ENCODE measurements at places on chromosomes 3 and 15. TPM values are rescaled to one million over a fixed set of nuclear protein-coding genes. Genes with fewer than 3 reads are reported as not detected.

Gene FOXL2
- total RNA-seq = not detected

DNA sequence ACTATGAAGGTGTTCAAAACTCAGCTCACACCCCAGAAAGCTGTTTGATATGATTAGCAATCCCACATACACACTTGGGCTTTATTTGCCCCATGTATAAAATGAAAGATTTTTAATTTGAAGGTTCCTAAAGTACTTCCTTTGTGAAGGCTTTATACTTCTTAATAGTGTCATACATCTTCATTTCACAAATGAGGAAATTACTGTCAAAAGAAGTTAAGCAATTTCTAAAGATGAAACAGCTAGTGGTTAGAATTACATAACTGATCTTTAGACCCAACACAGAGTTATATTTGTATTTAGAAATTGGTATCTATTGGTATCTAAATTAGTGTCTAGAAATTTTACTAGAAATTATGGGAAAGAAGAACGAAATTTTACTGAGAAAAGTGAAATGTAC is 7.1 kb downstream of the CD200R1 start:
- no peak for DNase-seq
- H3K27ac ChIP-seq = no peak overlapping the region
- H3K4me1 ChIP-seq = no peaks in the 10 kb centered on the region
- peaks cover 6% of the 10 kb centered on the region for H3K27me3 ChIP-seq
- H3K4me3 ChIP-seq = no peak overlapping the region
- H3K36me3 ChIP-seq = no peaks in the 10 kb centered on the region

DNA sequence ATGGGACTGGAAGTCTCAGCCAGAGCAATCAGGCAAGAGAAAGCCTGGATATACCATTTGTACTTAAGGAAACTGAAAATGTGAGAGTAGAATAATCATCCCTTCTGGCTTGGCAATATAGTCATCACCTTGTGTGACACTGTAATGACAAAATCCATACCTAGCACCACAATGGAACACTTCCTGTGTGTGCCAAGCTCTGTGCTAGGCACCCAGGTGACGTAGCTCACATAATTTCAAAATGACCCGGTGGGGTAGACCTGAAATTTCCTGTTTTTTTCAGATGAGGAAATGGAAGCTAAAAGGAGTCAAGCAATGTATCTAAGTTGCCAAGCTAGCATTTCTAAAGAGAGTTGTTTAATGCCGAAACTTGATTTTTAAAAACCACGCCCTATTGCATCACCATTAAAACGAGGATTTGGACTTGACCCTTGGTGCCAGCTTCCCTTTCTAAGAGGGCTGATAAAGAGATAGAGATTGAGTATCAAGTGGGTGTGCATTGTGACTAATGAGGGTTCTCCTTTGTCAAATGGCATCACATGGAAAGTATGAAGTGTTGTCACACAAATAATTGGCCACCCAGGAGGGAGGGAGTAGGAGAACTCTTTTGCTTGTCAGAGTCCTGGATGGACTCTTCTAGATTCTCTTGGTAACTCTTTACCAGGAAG is 141.3 kb upstream of the PDZRN3 start:
- H3K36me3 ChIP-seq = no peaks in the 10 kb centered on the region
- peak overlapping the region; percentile 91 for H3K27ac ChIP-seq
- no peak for DNase-seq
- no peak overlapping the region for H3K4me3 ChIP-seq
- no peaks in the 10 kb centered on the region for H3K27me3 ChIP-seq

DNA sequence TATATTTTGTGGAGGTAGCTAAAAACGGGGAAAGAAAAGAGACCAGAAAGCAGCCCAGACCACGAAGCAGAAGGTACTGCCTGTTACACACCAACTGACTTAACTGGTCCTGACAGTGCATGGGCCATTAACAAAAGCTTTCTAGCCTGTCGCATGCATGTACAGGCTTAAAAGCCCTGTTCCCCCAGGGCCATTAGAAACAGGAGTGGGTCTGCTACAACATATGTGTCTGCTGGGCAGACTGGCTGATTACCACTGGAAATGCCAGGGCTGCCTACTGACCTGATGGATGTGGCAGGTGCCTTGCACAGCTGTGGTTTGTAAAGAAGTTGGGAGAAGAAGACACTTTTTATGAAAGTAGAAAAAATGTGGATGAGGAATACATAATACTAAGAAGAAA is 137.4 kb downstream of the GAP43 start:
- DNase-seq = no peak
- no peaks in the 10 kb centered on the region for H3K27me3 ChIP-seq
- no peaks in the 10 kb centered on the region for H3K36me3 ChIP-seq

DNA sequence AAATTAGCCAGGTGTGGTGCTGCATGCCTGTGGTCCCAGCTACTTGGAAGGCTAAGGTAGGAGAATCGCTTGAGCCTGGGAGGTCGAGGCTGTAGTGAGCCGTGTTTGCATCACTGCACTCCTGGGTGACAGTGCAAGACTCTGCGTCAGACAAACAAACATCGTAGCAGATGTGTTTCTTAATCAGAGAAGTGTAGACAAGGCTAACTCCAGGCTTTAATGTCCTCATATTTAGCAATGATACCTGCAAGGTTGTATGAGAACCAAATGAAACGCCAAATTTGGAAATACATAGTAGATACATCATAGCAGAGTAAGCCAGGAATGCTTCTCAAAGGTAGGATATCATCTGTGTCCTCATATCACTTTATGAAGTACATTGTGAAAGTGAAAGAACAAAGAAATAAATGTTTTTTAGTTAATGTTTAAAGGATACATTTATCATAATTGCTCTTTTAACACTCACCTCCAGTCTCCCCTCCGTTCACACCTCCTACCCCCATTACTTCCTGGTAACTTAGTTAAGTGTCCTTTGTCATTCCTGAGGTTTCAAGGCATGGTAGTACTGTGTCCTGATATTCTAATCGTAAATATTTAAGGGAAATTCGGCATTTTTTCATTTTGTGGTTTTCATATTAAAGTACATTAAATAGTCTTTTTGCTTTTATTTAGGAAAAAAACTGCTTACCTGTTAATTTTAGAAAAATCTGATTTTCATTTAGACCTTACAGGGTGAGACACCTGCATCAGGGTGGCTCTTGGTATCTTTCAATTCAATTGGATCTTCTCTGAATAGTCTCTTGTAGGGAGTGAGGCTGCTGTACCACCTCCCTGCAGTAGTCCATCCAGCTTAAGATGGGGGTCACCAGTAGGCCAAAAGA is 96.1 kb downstream of the OPA1 start:
- no peaks in the 10 kb centered on the region for H3K27me3 ChIP-seq
- no peak overlapping the region for H3K27ac ChIP-seq
- no peak for DNase-seq
- H3K4me1 ChIP-seq = no peaks in the 10 kb centered on the region
- H3K4me3 ChIP-seq = no peak overlapping the region

DNA sequence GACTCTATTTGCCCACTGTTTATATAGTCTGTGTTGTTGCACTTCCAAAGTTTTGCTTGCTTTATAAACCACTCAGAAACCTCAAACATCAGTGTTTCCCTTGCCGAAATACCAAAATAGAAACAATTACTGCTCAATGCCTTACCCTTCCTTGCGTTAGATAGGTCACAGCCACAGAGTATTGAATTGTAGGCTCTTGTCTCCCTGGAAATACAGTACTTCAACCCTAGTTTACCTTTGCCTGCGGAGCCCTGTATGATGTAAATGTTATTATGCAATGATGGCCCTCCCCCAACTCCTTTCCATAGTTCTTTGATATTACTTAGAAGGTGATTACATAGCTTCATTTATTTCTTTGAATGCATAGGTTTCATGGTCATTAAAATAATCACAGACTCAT is 44.2 kb downstream of the SOX2 start:
- no peaks in the 10 kb centered on the region for H3K36me3 ChIP-seq
- peaks cover 19% of the 10 kb centered on the region for H3K27me3 ChIP-seq
- no peaks in the 10 kb centered on the region for H3K4me1 ChIP-seq
- no peak overlapping the region for H3K4me3 ChIP-seq
- H3K27ac ChIP-seq = no peak overlapping the region

Gene HCLS1
- 1.3 TPM for total RNA-seq

Gene CCDC39
- not detected for total RNA-seq

DNA sequence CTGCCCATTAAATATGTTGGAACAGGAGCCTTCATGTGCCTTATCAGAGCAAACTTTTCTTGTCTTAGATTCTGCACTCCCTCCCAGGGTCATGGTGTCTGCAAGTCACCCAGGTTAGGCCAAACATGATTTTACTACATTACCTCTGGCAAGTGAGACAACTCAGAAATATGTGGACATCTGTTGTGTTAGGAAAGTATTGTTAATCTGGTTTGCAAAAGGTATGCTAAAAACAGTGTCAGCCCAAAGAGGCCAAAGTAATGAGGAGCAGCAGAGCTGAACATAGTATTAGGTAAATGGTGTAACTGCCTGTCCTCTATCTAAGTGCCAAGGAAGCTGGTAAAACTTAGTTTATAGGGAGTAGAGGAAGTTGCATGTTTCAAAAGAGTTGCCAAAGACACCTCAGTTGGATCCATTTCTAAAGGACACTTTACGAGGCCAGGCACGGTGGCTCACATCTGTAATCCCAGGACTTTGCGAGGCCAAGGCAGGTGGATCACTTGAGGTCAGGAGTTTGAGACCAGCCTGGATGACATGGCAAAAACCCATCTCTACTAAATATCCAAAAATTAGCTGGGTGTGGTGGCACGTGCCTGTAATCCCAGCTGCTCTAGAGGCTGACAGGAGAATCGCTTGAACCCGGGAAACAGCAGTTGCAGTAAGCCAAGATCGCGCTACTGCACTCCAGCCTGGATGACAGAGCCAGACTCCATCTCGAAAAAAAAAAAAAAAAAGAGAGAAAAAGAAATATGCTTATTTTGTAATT is 22.5 kb upstream of the PPIB start:
- H3K4me1 ChIP-seq = no peaks in the 10 kb centered on the region
- no peak overlapping the region for H3K4me3 ChIP-seq
- DNase-seq = no peak
- H3K27me3 ChIP-seq = no peaks in the 10 kb centered on the region
- H3K36me3 ChIP-seq = no peaks in the 10 kb centered on the region

DNA sequence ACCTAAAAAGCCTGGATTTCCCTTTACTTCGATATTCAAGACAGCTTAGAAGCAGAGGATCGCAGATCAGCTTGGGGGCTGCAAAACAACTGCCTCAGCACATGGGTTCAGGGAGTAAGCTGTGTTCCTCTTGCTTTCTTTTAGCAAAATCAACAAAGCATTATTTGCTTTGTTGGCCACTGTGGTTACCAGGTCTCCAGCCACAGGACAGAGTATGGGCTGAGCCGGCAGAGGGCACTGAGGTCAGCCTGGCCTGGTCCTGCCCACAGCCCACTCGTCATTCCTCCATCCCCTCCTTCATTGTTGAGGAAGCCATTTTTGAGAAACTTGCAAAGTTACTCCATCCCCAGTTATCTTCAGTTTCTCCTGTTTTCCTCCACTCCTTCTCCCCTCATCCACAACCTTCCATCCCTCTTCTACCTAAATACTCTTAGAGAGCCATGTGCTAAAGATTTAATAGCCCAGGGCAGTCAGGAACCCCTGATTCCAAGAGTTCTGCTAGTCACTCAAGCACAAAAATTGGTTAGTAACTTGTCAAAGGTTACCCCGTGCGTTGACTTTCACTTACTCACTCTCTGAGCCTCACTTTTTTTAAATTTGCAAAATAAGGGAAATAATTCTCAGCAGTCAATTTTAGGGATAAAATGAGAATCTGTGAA is 60.0 kb upstream of the HES1 start:
- H3K4me3 ChIP-seq = no peak overlapping the region
- DNase-seq = no peak
- H3K27me3 ChIP-seq = no peaks in the 10 kb centered on the region
- no peaks in the 10 kb centered on the region for H3K36me3 ChIP-seq
- H3K27ac ChIP-seq = peak overlapping the region; percentile 8

DNA sequence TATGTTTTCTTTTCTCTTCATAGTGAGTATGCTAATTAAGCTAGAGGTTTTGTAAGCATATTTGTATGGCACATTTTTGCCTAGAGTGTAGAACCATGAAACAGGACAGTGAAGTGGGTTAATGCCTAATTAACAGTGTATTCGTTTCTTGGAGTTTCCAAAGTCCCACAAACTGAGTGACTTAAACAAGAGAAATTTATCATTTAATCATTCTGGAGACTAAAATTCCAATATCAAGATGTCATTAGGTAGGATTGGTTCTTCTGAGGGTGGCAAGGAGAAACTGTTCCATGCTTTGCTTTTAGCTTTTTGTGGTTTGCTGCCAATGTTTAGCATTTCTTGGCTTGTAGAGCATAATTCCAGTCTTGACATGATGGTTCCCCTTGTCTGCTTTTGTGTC is 734.2 kb downstream of the NAALADL2 start:
- no peaks in the 10 kb centered on the region for H3K27me3 ChIP-seq
- no peaks in the 10 kb centered on the region for H3K4me1 ChIP-seq
- no peaks in the 10 kb centered on the region for H3K36me3 ChIP-seq
- H3K4me3 ChIP-seq = no peak overlapping the region
- DNase-seq = no peak

GRCh38 chr3:8324747-8325146 is 176.9 kb upstream of the LMCD1 start:
- H3K4me1 ChIP-seq = no peaks in the 10 kb centered on the region
- no peaks in the 10 kb centered on the region for H3K36me3 ChIP-seq
- no peak overlapping the region for H3K4me3 ChIP-seq

Gene BNC1
- total RNA-seq = 24.3 TPM

GRCh38 chr3:58063022-58063815 is 55.0 kb downstream of the FLNB start:
- no peaks in the 10 kb centered on the region for H3K27me3 ChIP-seq
- H3K4me1 ChIP-seq = peaks cover 90% of the 10 kb centered on the region
- no peaks in the 10 kb centered on the region for H3K36me3 ChIP-seq
- H3K4me3 ChIP-seq = no peak overlapping the region
- peak overlapping the region; percentile 95 for H3K27ac ChIP-seq
- DNase-seq = peak; percentile 40

DNA sequence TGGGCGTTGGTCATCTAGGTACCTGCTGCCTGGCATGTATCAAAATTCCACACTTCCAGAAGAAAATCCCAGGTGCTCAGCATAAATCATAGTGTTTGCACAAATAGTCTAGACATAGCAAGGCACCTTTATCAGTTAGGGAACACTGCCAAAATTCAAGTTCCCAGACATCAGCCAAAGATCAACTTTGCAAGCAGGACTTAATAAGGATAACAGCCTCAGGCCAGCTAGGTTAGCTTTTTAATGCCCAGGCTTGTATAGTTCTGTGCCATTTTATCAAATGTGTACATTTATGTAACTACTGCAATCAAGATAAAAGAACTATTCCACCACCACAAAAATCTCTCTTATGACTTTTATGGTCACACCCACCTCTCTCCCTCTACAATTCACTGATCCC is 30.7 kb downstream of the DZIP3 start:
- no peaks in the 10 kb centered on the region for H3K36me3 ChIP-seq
- no peak overlapping the region for H3K27ac ChIP-seq
- H3K27me3 ChIP-seq = no peaks in the 10 kb centered on the region
- no peak overlapping the region for H3K4me3 ChIP-seq
- no peak for DNase-seq
